ENCODE measurements at places on chromosomes 16 and 17.

GRCh38 chr16:11857161-11857560 is 5.8 kb upstream of the RSL1D1 start:
- DNase-seq: no peak

DNA sequence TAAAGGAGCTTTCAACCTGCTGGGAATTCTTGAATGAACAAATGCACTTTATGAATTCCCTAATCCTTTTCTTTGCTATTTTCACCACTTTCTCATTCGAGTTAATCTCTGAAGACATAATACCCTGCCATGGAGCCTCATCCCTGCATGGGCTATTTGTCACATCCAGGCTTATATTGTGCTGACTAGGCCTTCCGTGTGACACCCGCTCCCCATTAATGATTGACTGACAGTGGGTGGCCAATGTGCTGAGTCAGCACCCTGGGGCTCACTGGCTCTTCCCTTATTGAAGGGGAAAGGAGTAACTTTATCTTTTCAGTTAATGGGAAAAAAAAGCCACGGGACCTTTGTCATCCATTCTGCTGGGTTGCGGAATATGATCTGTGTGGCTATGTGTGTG is 1024.8 kb upstream of the EEF2KMT start:
- no peak for DNase-seq

DNA sequence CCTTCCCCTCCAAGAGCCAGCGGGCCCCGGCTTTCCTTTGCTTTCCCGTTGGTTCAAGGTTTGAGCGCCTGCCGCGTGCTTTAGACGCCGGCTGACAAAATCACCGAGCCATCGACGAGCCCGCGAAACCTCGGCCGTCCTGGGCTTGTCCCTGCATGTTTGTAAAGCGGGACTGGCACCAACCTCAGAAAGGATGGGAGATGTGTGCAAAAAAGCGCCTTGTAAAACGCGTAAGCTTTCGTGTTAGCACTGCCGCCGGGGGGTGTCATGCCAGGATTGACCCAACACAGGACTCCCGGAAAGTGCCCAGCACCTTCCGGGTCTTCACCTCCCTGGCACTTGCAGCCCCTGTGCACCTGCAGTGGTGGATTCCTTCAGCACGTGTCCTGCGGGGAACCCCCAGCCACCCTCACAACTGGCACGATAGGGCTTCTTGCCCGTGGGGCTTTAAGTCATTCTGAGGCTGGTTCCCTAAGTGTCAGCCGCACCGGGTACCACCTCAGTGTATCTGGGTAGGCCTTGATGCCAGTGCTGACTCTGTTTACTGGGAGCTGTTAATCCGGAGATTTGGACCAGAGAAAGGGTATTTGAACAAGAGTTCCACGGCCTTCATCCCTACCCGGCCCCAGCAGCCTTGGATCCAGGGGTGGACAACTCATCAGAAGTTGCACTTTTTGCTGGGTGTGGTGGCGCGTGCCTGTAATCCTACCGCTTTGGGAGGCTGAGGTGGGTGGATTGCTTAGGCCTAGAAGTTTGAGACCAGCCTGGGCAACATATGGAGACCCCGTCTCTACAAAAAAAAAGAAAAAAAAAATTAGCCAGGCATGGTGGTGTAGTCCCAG is 817 bp downstream of the NDUFAF8 start:
- no peak for DNase-seq

DNA sequence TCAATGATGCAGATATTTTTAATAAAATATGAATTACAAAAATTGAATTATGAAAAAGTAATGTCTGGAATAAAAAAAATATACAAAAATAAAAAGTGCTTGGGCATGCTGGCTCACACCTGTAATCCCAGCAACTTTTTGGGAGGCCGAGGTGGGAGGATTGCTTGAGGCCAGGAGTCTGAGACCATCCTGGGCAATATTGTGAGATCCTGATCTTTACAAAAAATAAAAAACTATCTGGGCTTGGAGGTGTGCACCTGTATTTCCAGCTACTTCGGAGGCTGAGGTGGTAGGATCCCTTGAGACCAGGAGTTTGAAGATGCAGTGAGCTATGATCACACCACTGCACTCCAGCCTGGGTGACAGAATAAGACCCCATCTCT is 141.8 kb downstream of the NPIPB5 start:
- DNase-seq: no peak

DNA sequence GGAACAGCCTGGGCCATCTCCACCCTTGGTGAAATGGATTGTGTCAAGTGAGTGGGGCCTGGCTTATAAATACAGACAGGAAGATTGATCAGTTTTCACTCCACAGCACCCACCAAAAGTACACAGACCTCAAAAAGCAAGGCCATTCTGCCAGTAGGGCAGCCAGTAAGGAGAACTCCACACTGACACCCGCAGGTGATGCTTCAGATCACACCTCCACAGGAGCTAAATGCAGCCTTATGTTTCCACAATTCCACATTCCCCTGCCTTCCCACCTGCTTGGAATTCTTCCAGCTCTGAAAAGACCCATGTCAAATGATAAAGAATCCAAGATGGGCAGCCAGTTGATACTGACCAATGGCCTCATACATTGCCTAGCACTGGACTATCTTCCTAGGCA is 191.1 kb downstream of the ZFHX3 start:
- no peak for DNase-seq

GRCh38 chr17:31593806-31594205 is 202.3 kb downstream of the RAB11FIP4 start:
- peak; percentile 69 for DNase-seq

DNA sequence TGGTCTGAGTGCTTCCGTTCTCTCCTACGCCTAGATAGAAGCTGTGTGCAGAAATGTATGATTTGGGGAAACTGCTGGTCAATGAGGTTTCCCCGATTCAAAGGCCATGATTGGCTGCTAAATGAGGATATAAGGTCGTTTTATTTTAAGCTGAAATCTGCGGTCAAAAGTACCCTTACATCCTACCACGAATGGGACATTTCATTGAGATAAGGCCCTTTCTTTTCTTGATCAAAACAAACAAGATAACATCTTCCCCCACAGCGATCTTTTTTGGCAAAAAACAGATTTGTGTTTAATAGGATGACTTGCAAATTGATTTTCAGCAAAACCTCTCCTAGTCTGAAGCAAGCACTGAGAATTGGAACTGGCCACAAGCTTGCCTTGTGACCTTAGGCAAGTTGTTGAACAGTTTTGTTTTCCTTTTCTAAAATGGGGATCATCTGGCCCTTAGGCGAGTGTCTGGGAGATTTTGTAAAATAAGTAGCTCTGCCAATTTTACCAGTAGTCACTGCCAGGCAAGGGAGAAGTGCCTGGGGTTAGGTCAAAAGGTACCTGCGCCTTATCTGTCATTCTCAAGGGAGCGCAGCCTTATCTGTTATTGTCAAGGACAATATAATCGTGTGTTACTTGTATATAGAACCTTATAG is 635 bp downstream of the SCPEP1 start:
- DNase-seq: no peak

- peak; percentile 57 for DNase-seq
These were observed 705 bp upstream of the PITPNC1 start for GRCh38 chr17:67376415-67376736.
